Progenitor cell of endocrine pancreas (in vitro differentiated cells): ENCODE measurements at places on chromosomes 2 and 18.

GRCh38 chr18:54899500-54899899 lies 59.8 kb downstream of the CCDC68 start:
- DNase-seq, result no peak

DNA sequence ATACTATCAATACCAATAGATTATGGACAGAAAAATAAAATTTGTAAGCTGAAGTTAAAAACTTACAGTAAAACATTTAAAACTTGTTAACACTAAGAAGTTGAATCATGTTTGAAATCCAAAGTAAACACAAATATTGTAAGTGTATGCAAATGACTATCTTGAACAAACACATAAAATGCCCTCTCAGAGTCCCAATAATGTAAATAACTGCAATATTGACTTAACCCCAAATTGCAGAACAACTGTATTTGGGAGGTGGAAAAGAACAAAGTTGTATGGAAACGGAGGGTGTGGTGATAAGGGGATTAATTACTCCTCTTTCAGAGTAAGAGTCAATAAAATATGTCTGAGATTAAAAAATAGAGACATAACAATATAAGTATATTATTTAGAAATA lies 140.0 kb upstream of the NOL4 start:
- DNase-seq, result no peak

- no peak for DNase-seq
These were observed 78.1 kb upstream of the YWHAQ start for GRCh38 chr2:9708683-9709538.

- DNase-seq, result no peak
These were observed 14.0 kb upstream of the PRKCE start for GRCh38 chr2:45637440-45637839.

DNA sequence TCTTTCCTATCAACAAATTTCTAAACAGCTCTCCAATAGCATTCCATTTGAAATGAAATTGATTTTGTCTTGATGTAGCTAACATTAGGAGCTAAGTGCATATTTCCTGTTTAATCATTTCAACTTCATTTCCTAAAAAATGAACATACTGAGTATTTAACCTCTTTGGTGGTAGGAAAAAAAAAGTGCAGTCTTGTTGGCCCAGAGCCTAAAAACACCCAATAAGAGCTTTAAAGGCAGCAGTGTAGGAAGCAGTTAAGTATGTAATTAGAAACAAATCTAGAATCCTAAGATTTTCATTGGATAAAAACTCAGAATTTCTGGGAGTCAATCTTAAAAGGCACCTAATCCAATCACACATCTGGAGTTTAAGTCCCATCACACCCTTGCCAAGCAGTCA lies 71.0 kb upstream of the RBMS1 start:
- no peak for DNase-seq

- peak; percentile 74 for DNase-seq
These were observed 488.6 kb upstream of the SMIM21 start for GRCh38 chr18:75915941-75916623.

- DNase-seq, result no peak
These were observed 44.5 kb downstream of the DNER start for GRCh38 chr2:229669841-229670240.

- DNase-seq, result no peak
These were observed 197.8 kb downstream of the PAX3 start for GRCh38 chr2:222100704-222101699.

- DNase-seq, result no peak
These were observed 297.2 kb upstream of the SLC14A2 start for GRCh38 chr18:45317948-45318640.

DNA sequence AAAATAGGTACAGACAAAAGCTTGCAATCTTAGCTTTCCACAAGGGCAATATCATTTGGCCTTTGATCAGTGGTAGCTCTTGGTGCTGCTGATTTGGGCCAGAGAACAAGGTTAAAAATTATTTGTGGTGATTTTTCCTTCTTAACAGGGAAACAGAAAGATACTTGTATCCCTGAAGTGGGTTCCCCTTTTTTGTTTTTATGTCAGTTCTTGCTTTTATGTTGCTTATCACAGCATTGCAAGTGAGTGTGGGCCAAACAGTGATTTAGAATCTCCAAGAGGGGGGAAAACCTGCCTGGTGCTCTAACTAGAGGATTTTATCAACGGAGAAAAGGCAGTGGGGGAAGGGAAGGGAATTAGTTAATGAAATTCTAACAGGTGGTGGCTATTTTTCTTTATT lies 197.6 kb upstream of the SP5 start:
- DNase-seq, result no peak

- no peak for DNase-seq
These were observed 217.7 kb downstream of the ZBTB7C start for GRCh38 chr18:48191494-48191893.

DNA sequence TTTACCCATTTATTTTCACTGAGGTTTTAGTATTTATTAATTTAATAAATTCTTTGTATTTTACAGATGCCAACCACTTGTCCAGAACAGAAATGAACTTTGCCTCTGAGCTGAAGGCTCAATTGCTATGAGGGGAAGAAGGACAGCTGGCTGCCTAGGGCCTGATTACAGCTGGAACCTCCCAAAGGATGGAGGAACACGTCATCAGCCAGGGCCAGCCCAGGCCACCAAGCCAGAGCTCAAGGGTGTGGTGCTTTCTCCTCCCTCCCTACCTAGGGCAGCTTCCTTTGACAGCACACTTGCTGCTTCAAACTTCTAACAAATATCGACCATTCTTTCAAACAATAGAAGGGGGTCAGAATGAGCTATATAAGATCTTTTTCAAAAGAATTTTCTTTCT lies 19.7 kb upstream of the RIOK3 start:
- DNase-seq, result no peak

GRCh38 chr2:212640428-212640827 lies 101.8 kb upstream of the ERBB4 start:
- DNase-seq, result no peak

DNA sequence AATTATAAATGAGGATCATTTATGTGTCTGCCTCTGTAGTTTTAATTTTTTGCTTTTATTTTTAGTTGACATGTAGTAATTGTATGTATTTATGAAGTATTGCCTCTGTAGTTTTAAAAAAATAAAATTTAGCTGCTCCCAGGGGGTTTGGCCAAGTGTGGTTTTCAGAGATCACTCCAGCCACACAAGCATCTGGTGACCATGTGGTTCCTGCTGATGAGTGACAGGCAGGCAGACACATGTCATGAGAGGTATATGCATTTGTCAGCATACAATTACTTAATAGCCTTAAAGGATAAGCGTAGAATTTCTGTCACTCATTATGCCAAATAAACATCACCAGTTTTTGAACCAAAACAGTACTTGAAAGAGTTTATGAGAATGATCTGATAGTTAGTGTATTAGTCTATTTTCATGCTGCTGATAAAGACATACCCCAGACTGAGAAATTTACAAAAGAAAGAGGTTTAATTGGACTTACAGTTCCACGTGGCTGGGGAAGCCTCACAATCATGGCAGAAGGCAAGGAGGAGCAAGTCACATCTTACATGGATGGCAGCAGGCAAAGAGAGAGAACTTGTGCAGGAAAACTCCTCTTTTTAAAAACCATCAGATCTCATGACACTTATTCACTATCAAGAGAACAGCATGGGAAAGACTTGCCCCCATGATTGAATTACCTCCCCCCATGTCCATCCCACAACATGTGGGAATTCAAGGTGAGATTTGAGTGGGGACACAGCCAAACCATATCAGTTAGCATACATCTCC lies 29.6 kb downstream of the MREG start:
- DNase-seq, result no peak

- no peak for DNase-seq
These were observed 44.9 kb upstream of the ITPRID2 start for GRCh38 chr2:181846399-181847197.

GRCh38 chr2:176614049-176614448 lies 344.8 kb downstream of the MTX2 start:
- no peak for DNase-seq

- no peak for DNase-seq
These were observed 32.1 kb upstream of the SPAG16 start for GRCh38 chr2:213252206-213252605.
